NCI-H2081 treated with DMSO at 0.1 percent for 48 hours (cell line): ENCODE measurements at places on chromosomes 5 and 9.

DNA sequence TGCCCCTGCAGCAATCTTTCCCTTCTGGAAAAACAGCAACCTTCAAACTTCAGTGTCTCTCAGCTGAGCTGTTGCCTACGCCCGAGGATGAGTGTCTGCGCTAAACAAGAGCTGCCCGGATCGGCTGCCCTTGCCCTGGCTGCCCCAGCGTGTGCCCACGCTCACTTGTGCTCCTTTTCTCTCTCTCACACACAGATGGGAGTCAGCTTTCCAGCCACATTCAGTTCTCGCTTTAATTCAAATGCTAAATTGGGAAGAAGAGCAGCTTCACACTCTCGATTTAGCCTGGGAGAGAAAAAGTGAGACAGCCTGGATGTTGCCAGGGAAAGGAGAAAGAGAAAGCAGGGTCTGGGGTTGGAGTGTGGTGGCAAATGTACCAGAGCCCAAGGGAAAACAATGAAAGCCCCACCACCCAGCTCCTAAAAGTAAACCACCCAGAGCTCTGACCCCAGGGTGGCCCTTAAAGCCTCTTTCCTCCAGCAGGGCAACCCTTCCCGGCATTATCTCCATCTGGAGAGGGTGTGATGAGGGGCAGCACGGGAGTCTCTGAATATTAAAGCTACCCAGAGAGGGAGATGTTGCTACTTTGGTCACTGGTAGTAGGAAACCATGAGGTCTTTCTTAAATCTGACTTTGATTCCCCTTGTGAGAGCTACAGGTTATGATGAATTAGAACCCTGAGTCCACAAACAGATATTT is 9.9 kb upstream of the EGR1 start:
- no peak for DNase-seq

DNA sequence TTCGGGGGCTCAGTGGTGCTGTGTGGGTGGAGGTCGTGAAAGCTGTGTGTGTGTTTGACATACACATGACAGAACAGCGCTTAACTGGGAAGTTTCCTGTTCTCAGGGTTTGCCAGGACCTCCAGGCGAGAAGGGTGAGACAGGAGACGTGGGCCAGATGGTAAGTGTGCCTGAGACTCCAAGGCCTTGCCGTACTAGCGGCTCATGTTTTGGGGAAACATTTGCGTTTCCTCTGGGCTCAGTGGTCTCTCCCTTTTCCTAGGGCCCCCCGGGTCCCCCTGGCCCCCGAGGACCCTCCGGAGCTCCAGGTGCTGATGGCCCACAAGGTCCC is 68.3 kb upstream of the FCN2 start:
- no peak for DNase-seq

GRCh38 chr5:147140558-147140957 is 94.3 kb upstream of the STK32A start:
- peak; percentile 32 for DNase-seq

DNA sequence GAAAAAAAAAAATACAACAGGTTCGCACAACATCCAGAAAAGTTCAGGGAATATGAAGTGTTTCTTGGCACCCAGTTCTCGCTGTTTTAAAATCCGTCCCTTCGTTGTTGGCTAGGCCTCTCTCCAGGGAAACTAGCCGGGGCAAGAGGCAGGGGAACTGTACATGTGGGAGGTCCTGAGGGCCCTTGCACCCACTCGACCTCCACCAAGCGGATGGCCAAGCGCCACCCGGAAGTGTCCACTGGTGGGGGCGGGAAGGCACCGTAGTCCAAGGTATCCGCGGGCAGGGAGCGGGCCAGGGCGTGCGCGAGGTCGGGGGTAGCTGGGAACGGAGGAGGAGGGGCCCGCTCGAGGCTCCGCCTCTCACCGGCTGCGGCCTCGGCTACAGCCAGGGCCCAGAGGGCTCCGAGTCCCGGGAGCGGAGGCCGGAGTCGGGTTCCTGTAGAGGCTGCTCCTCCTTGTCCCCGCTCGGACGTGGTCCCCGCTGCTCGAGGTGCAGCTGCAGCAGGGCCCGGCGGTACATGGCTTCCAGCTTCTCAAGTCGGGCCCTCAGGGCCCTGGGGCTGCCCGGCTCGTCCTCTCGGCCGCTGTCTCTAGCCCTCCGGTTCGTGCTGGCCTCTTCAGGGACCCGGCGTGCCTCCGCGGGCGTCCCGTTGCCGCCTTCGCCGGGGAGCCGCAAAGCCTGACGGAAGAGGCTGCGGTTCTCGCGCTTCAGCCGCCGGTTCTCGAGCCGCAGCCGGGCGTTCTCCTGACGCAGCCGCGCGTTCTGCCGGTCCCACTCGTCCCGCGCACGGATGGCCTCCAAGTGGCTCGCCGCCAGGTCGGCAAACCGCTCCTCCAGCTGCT is 720 bp downstream of the TUSC1 start:
- peak; percentile 59 for DNase-seq

DNA sequence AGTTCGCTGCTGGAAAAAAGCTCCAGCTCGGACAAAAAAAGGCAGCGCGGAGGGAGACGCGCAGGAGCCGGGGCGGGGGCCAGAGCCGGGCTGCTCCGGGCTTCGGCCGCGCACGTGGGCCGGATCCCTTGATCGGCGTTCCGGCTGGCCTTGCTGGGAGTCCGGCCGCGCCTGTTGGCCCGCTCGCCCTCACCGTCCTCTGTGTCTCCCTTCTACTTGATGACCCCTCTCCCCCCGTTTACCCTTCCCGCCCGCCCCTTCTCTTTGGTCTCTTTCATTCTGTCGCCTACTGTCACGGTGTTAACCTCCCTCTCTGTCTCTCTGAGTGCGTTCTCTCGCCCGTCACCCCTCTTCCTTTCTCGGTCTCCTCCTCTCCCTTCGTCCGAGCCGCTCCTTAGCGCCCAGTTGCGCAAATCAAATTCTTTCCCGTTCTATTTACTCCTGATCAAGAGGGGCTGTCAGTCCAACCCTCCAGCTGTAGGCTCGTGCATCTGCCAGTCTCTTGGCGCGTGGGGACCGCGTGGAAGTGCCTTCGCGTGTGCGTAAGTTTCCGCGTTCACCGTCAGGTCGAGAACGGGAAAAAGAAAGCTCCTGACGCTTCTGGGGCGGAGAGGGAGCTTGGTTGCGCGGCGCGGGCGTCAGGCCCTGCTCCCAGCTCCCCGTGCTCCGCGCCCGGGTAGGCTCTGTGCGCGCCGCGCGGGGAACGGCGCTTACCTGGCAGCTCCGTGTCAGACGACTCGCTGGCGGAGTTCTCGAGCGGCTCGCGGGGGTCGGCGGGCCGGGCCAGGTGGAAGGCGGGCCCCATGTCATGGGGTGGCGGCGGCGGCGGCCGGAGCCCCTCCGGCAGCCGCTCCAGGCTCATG is 798 bp downstream of the PITX1 start:
- no peak for DNase-seq

GRCh38 chr5:65017636-65018035 is 248.9 kb downstream of the CWC27 start:
- DNase-seq = no peak

DNA sequence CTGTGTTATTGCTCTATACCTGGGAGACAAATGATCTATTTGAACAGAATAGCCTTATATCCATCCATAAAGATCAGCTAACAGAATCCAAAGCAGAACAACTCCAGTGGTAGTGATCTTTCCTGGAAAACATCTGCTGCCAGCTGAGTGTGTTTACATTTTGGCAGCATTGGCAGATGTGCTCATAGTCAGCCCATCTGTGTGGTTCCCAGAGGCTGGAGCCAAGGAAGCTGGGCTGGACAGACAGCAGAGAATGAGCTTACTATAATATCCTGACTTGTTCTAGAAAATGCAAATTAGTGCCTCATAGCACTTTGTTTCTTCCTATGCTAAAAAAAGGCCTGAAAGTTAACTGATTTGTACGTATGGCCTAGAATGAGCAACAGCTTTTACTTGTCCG is 99.7 kb downstream of the ST8SIA4 start:
- DNase-seq = no peak

DNA sequence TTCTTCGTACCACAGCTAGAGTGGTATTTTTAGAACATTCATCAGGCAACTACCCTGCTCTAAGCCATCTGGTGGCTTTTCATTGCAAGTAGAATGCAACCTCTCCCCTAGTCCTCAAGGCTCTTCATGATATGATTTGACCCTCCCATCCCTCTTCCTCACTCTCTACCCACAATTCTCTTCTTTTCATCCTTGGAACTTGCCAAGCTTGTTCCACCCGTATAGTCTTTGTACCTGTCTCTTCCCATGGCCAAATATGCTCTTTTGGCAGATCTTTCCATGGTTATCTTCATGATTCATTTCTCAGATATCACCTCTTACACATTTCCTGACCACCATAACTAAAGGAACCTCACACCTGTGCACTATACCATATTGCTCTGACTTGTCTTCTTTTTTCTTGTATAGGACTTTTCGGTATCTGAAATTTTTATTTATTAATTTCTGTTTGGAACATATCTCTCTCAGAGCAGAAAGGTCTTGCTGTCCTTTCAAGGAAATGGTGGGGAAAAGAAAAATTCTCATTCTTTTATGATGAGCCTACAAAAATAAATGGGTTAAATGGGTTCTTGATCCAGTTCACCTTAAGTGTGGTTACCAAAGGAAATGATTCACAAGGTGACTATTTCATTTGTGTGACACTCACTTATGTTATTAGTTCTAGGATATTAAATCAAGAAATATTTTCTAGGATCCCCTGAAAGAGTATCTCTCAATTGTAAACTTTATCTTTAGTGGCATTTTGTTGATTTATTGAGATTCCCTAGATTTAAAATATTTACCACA is 3.7 kb upstream of the CD274 start:
- no peak for DNase-seq

DNA sequence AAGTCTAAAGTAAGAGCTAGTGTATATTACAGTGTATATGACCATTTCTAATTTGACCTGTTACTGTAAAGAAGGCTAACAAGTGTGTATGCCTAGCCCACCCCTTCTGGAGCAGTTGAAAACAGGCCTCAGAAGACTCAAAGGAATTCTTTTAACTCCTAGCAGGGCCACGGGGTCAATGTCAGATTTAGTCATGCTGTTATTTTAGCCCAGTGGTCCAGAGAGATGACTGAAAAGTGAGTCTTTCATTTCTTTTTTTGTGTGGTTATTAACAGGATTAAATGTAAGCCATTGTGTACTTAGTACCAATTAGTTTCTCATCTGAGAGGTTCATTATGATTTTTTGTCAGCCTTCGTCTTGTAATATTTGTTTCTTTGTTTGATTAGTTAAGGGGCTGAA is 24.4 kb downstream of the ZCCHC7 start:
- DNase-seq = no peak

GRCh38 chr5:116773926-116774325 is 199.3 kb upstream of the SEMA6A start:
- no peak for DNase-seq

- no peak for DNase-seq
These were observed 48.9 kb downstream of the VAV2 start for GRCh38 chr9:133943036-133943780.

DNA sequence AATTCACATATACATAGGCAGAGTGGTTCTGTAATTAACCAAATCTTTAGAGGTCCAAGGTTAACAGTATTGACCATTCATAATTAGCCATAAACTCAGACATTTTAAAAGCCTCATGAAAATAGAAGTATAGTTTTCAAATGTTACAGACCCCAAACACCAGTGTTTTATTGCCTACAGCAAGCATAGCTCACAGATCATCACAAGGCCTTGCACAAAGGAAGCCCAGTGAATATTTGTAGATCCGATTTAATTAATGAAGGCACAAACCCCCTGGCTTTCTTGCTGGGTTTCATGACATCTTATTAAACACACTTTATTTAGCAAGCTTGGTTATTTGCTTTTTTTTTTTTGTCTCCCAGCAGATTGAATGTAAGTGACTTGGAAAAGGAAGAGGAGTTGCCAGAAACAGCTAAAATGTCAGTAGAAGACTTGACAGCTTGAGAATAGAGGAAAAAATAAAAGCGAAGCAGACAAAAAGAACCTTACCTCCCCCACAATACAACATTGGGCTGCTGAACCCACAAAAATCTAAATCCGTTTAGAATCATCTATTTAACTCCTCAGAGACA is 283.9 kb upstream of the TNC start:
- DNase-seq = no peak

DNA sequence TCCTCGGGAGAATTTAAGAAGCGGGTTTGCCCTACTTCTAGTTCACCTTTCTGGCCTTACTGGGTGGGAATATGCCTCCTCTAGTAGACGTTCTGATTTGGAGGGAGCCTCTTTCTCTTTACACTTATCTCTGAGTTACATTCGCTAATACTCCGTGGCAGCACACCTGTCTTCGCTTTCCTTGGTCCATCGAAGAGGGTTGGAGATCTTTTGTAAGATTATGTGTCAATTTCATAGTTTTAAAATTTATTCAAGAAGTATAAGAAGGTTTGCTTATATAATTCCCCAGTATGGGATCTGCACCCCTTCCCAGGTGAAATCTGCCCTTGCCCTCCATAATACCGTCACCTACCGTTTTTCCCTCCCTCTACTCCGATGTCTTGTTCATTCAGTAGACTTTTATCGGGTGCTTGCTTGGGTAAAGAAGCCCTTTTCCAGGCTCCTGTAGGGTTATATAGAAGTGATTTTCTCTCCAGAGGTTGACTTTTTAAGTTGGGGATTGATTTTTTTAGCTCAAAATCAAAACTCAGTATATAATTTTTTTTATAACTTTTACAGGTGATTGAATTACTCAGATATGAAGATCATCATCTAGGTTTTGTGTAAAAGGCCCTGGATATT is 1.1 kb downstream of the GPBP1 start:
- no peak for DNase-seq

DNA sequence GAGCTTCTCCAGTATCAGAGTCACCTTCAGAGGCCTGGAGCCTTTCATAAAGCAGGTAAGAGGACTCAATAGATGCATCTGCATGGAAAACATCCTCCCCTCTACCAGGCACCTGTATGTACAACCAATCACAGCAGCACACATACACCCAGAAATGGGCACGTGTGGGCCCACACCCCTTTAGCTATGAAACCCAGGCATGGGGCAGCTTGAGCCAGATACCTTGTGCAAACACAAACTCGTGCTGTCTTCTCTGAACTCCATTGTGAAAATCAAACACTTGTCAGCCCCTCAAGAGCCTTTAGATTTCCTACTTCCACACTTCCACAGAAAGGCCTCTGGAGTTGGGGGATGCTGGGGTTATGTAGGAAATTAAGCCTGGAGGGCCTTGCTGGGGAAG is 1.1 kb upstream of the CSF2 start:
- DNase-seq = no peak

GRCh38 chr5:21171038-21171437 is 1183.0 kb upstream of the CDH18 start:
- no peak for DNase-seq

- DNase-seq = no peak
These were observed 21.3 kb downstream of the GALNT10 start for GRCh38 chr5:154211641-154212390.

- DNase-seq = no peak
These were observed 63.9 kb downstream of the EPB41L4A start for GRCh38 chr5:112355058-112355685.

GRCh38 chr9:3992924-3993323 is 306.9 kb downstream of the GLIS3 start:
- no peak for DNase-seq

DNA sequence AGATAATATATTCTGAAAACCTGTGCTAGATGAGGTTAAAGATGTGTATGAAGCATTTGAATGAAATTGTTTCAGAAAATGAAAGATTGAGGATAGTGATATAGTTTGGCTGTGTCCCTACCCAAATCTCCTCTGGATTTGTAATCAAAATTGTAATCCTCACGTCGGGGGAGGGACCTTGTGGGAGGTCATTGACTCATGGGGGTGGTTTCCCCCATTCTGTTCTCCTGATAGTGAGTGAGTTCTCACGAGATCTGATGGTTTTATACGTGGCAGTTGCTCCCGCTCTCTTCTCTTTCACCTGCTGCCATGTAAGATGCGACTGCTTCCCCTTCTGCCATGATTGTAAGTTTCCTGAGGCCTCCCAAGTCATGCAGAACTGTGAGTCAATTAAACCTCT is 2.0 kb upstream of the TEX48 start:
- no peak for DNase-seq
